ENCODE measurements at places on chromosomes 4 and X. TPM values are rescaled to one million over a fixed set of nuclear protein-coding genes. Genes with fewer than 3 reads are reported as not detected.

Gene TENM3
- total RNA-seq, result 57.5 TPM

Gene KIAA1210
- total RNA-seq, result 2.1 TPM

Gene CXorf38
- total RNA-seq, result 10.5 TPM

Gene DMRTC1
- total RNA-seq, result 0.55 TPM

Gene CT45A5
- not detected for total RNA-seq

Gene SLC25A5
- 126 TPM for total RNA-seq

Gene KDR
- 79.9 TPM for total RNA-seq

Gene SPACA5
- total RNA-seq, result not detected

Gene CABS1
- not detected for total RNA-seq

Gene TEX13D
- not detected for total RNA-seq

Measured in spinal cord (tissue), 10 donors.